ENCODE measurements at places on chromosomes 3 and 15. TPM values are rescaled to one million over a fixed set of nuclear protein-coding genes. Genes with fewer than 3 reads are reported as not detected.

CCR9 gene
- not detected for total RNA-seq

DOCK3 gene
- 0.51 TPM for total RNA-seq

HYAL1 gene
- not detected for total RNA-seq

HTD2 gene
- total RNA-seq: 5.4 TPM

CCNB2 gene
- 23.3 TPM for total RNA-seq

CPEB1 gene
- total RNA-seq: 15.9 TPM

SST gene
- total RNA-seq: 1.6 TPM

GOLGA8G gene
- not detected for total RNA-seq

EOMES gene
- not detected for total RNA-seq

- DNase-seq: peak; percentile 96
Measured at GRCh38 chr3:156816794-156817645, 9.1 kb upstream of the LEKR1 start.

- DNase-seq: no peak
Measured at GRCh38 chr3:103077910-103078309, 643.1 kb downstream of the ZPLD1 start.

DNA sequence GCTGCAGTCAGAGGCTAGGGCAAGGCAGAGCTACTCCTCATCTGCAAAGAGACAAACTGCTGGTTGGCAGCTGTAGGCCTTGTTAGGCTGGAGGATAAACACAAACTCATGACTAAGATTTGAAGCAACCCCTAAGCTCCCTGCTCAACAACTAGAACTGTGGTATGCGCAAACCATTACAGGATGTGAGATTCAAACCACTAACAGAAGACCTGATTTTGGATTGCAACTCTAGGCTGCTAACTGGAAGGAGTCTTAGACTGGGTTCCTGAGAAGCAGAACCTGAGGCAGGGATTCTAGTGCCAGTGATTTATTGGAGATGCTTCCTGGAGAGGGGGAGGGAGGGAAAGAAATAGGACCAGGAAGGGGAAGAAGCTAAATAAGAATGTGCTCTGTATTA, 22.5 kb downstream of the CCR4 start:
- no peak for DNase-seq

DNA sequence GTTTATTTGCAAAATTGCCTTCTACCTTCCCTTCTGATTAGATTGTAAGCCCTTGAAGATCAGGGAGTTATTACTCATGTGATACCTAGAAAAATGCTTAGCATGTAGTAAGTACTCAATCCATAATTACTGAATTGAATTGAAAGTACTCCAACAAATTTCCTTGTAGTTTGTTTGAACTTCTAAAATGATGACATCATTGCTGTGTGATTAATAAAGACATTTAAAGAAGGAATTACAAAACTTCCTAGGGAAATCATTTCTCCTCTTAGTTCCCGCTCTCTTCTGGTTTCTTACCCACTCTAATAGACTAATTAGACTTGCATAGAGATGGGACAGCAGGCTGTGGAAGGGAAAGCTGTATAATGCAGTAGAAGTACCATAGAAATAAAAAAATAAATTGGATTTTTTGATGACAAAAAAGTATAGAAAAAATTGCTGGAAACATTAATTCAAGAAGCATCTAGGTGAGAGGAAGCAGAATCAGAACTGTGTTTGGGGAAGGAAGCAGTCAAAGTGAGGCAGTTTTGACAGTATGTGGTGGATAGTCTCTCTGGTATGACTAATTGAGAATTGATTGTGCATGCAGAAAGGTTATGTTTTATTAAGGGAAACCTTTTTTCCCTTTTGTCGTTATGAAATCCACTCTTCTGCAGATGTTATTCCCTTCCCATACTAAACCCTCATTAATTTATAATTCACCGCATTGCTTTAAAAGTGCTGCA, 93.0 kb downstream of the ALCAM start:
- peak; percentile 59 for DNase-seq

GRCh38 chr3:18062657-18063025, 320.2 kb upstream of the TBC1D5 start:
- peak; percentile 87 for DNase-seq

DNA sequence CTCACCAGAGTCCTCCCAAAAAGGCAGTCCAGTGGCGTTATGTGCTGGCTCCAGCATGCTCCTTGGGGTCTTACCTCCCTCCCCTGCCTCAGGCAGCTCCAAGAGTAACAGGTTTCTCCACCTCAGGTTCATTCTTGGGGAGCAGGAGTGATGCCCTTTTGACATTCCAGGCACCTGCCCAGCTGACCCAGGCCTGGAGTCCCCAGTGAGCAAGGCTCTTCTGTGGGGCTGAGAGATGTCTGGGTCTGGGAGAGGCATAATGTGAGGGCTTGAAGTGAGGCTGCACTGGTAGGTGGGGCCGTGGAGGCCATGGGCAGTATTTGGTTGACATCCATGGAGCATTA, 15.3 kb downstream of the PXYLP1 start:
- no peak for DNase-seq

GRCh38 chr3:130772129-130772528, 25.5 kb upstream of the PIK3R4 start:
- no peak for DNase-seq

GRCh38 chr3:16494814-16495431, 18.6 kb downstream of the RFTN1 start:
- DNase-seq: no peak

- peak; percentile 89 for DNase-seq
Measured at GRCh38 chr3:177468331-177468730, 271.0 kb upstream of the TBL1XR1 start.

DNA sequence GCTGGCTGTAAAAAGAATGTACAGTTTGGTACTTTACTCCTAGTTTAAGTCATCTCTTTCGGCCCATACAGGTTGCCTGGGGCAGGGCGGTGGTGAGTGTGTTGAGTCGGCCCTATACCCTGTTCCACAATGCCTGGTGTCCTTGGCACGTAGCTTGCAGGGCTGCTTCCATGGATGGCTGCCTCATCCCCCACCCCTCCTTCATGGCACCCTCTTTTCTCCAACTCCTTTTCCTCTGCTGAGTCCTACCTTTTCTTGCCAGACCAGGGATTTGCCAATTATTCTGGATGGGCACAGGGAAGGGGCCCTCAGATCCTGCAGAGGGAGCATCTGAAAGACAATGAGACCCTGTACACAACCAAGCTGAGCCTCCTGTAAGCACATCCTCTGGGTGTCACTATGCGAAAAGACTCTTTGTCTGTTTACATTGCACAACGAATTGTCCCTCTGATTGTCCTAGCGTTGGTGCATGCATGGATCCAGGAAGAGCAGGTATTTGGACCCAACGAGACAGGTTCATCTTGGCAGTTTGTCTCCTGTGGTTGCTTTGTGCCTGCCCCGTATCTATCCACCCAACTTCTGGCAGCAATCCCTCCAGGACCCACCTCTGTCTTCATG, 73.6 kb upstream of the CGNL1 start:
- no peak for DNase-seq

GRCh38 chr3:70550723-70551319, 238.4 kb upstream of the MDFIC2 start:
- peak; percentile 66 for DNase-seq

- no peak for DNase-seq
Measured at GRCh38 chr15:50767332-50767861, 1.9 kb upstream of the SPPL2A start.

DNA sequence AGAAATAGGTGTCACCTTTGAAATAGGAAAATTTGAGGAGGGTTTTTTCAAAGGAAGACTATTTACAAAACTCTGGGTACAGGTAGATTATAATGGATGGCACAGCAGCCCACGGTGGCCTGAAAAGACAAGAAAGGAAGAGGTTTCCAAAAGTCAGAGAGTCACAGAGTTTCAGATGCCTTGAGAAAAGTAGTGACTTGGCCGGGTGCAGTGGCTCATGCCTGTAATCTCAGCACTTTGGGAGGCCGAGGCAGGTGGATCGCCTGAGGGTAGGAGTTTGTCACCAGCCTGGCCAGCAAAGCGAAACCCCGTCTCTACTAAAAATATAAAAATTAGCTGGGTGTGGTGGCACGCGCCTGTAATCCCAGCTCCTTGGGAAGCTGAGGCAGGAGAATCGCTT, 35.2 kb downstream of the OSTN start:
- no peak for DNase-seq

GRCh38 chr3:145286937-145287336, 874.0 kb downstream of the PLOD2 start:
- DNase-seq: no peak

GRCh38 chr3:195876297-195877064, 31.9 kb downstream of the TNK2 start:
- no peak for DNase-seq

- DNase-seq: no peak
Measured at GRCh38 chr15:67979281-67979680, 74.8 kb upstream of the PIAS1 start.

- no peak for DNase-seq
Measured at GRCh38 chr3:71763426-71763825, 9.8 kb downstream of the GPR27 start.

GRCh38 chr3:132273036-132273435, 44.2 kb upstream of the ACP3 start:
- no peak for DNase-seq

- peak; percentile 11 for DNase-seq
Measured at GRCh38 chr3:150605998-150606641, 3.0 kb downstream of the SELENOT start.

- peak; percentile 84 for DNase-seq
Measured at GRCh38 chr3:42839616-42840015, 30.4 kb downstream of the ACKR2 start.

DNA sequence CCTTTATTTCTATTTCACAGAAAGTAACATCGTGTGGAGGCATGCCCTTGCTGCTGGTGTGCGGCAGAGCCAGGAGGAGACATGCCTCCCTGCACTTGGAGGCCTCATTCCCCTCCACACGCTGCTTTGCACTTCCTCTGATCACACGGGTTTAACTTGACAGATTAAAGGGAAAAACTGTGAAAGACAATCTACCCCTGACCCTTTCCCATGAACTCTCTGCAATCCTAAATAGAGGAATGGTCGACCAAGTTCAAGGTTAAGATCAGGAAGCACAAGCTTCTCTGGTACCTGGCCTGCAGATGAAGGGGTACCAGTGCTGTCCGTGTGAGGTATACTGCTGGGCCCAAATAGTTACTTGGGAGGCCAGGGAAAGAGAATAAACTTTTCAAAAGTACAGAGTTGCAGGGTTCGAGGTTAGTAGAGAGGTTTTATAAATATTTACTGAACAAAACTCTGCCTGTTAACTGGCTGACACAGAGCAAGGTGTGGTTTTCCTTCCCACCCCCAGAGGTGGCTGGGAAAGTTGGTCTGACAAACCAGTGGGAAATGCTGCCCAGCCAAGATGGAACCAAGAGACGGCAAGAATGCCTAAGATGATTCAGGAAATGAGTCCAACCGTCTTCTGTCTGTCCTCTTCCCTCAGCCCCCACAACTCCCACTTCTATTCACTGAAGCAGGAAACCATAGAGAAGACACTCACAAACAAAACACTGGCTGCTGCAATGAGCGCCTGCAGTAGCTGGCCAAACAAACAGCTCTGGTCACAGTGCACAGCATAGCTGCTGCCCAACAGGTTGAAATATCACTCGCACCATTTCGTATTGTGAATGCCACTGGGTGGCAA, 79.6 kb downstream of the IGF2BP2 start:
- peak; percentile 98 for DNase-seq

- DNase-seq: no peak
Measured at GRCh38 chr3:105979961-105980360, 111.1 kb upstream of the CBLB start.

DNA sequence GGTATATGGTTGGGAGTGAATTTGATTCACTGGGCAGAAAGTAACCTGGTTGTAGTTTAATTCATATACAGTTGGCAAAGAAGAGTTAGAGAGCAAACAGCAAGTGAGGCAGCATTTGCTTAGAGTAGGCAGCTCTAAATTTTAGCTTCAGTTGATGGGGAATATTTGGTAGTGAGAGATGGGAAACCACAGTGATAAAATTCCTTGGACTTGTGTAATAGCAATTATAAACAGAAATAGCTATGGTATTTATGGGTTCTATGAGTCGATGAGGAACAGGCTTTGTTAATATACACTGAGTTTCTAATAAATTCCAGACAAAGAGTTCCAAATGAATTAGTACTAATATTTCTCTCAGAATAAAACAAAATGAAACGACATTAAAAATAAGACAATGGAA, 894.0 kb downstream of the ROBO2 start:
- no peak for DNase-seq

DNA sequence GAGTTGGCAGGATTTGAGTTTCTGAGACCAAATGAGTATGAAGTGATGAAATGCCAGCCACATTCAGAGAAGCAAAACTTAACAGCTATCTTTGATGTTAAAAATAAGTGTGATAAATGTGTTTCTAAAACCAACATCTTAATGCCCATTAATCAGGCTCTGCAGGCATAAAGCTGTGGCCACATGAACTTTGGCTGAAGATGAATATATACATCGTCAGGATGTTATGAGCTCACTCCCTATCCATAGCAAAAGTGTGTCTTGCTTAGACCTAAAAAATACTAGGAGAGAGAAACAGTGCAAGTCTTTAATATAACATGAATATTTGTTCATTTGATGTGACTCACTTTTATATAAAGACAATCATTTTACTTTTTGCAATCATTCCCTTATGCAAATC, 218.0 kb downstream of the CADM2 start:
- no peak for DNase-seq

DNA sequence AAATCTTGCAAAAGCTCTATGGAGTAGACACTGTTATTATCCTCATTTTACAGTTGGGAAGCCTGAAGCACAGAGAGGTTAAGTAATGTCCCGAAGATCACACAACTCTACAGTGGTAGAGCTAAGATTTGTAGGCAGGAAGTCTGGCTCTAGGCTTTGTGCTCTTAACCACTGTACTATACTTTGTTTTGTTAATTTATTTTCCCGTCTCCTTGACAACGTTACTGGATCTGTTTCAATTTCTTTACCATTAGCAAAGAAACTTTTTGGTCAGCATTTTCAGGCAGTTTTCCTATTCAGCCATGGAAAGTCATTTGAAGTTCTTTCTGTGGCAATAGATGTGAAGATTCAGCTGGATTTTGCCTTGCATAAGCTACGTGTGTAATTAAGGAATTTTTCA, 51.7 kb downstream of the OTOL1 start:
- DNase-seq: no peak

DNA sequence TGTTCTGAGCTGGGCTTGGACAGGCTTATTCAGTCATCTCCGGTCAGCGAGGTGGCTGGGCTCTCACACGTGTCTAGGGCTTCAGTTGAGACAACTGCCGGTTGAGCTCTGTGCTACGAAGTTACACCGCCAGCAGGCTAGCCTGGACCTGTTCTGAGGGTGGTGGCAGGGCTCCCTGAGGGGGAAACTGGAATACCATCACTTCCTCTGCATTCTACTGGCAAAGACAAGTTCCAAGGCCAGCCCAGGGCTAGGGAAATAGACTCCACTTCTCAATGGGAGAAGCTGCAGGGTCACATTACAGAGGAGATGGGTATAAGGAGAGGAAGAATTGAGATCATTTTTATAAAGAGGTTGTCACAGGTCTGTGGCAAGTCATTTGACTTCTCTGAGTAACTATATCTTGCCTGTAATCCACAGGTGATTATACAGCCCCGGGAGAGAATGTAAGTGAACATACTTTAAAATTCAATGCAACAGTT, 106.8 kb upstream of the IL12A start:
- DNase-seq: no peak

GRCh38 chr3:125236331-125236903, 23.9 kb upstream of the SLC12A8 start:
- DNase-seq: peak; percentile 25

- no peak for DNase-seq
Measured at GRCh38 chr3:190426806-190427507, 22.7 kb downstream of the TMEM207 start.
